ENCODE measurements at places on chromosomes 11 and 22.
A peak's percentile ranks its signal among the peaks of the same experiment; 100 is the strongest.

- DNase-seq, result no peak
Observed at GRCh38 chr22:32603651-32604540, 129.3 kb downstream of the FBXO7 start.

DNA sequence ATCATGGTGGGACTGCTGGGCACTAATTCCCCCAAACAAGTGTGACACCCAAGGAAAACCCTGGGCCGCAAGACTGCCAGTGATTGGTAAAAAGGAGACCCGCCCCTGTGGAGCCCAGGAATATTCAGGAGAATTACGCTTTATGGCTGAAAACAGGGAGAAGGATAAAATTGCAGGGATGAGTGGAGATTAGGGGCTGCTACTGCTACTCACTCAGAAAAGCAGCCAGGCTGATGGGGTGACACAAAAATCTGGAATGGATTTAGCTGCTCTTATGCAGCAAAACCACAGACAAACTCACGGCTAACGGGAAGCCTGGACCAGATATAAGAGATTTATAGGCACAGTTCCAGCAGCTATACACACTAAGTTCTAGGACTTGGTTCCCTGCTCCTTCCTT is 4.4 kb upstream of the FBXO3 start:
- no peak for DNase-seq

DNA sequence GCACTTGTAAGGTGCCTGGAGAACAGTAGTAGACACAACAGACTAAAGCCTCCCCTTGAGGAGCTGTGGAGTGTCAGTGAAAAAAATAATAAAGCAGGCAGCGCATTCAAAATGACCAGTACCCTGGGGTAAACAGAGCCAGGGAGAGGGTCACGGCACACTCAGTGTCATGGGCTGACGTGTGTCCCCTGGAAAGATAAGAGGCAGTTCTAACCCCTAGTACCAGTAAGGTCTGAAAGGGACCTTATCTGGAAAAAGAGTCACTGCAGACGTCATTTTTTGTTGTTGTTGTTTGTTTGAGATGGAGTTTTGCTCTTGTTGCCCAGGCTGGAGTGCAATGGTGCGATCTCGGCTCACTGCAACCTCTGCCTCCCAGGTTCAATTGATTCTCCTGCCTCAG is 32.0 kb downstream of the DUSP8 start:
- no peak for DNase-seq

DNA sequence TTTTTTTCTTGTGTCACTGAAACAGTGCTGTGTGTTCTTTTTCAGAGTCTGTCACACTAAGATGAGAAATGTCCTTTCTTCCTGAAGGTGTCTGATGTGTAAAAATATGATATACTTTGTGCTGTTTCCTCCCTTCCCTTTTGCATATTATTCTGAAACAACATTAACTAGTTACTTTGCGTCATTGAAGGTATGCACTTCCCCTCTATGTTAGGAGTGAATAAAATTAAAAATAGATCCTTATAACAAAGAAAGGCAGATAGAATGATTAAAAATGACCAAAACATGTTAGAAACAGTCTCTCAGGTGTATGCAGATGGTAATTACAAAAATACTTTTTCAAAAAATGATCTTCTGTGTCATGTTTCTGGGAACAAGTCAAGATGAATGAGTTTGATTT is 1.6 kb upstream of the RAB30 start:
- no peak for DNase-seq

- DNase-seq, result peak; percentile 94
Observed at GRCh38 chr22:46087816-46088277, 62.5 kb upstream of the PPARA start.

DNA sequence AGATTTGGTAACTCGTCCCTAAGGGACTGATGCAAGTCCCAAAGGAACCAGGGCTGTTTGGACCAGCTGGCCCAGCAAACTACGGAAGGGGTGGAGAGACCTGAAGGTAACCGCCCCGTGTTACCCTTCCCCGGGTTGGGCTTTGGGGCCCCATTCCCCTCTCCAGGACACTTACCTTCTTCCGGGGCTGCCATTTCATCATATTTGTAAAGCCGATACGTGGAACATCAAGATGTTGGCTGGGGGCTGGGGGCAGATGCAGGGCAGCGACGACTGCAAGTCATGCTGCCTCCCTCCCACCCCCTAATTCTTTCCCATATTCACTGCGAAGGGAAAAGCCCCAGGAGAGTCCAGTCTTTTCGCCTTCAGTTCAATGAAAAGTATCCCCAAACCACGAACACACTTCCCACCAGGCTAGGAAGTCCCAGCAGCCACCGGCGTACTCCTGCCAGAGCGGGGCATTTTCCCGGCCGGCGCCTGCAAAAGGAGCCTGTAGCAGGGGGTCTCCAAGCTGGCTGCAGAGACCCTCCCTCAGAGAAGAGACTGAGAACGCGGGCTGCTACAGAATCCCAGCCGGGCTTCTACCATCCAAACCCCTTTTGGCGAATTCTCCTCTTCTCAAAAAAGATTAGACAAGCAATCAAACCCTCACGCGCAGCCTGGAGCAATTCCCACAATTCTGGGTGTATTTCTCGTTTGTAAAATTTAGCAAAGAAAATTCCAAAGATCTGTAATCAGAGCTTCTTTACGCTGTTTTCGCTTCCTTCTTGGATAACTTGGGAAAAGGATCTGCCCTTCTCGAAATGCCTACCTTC is 236.7 kb downstream of the TTC28 start:
- DNase-seq, result no peak

GRCh38 chr11:60700689-60701468 is 1.5 kb downstream of the MS4A8 start:
- DNase-seq, result no peak

DNA sequence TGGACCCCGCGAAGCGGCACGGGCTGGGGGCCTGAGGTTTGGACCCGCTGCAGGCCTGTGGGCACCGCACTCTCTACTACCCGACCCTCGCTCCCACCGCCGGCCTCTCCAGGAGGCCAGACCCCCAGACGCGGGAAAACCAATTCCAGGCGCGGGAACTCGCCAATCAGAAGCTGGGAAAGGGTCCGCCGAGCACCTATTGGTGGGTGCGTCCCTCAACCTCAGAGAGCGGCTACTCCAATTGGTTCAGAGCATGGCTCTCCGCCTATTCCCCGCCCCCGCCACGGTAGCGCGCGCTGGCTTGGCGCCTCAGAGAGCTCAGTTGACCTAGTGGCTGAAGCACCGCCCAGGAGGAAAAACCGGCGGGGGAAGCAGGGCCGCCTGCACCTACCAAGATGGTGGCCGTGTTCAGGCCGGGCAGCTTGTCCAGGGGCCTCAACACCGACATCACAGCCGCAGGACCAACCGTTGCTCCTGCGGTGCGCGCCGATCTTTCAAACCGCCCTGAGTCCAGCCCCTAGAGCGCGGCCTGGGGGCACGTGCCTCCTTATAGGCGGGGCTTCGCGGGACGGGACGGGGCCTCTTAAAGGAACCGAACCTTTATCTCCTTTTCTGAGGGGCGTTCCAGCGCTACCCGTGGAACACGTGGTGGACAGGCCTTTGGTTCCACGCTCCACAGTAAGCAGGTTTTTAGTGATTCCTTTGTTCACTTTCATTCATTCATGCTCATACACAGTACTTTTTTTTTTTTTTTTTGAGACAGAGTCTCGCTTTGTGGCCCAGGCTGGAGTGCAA is at the start of gene CENPM:
Gene CENPM (minus strand): TSS at position 524 of the 795 bp plus-strand sequence. CDS start 76 bp downstream, at position 448.
- no peak for DNase-seq

DNA sequence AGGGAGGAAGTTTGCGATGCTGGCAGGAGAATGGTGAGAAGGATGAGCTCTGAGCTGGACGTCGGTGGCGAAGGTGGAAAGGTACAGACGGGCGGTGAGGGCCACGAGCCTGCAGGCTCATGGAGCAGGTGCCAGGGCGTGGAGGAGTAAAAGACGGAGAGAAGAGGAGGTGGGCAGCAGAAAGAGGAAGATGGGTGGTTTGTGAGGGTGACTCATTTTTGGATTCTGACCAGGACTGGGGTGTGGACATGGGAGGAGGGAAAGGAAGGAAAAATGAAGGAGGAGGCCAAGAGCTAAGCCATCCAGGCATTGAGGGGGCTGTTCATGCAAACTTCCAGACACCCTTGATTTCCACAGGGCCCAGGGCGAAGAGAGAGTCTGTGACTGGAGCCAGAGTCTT is 3.5 kb downstream of the ZDHHC24 start:
- no peak for DNase-seq

DNA sequence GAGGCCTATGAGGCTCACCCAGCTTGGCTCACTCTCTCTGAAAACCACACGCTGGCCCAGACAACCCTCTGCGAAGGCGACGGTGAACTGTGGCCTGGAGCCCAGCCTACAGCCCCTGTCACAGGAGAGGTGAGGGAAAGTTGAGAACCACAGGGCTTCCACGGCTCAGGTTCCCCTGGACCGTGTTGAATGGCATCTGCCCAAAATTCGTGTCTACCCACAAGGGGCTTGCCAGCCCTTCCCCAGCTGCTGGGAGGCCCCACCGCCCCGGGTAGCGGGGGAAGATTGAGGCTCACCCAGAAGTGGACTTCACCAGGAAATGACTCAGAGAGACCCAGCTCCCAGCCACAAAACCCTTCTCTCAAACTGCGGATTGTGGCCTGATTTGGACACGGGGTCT is 197.1 kb downstream of the CTTN start:
- no peak for DNase-seq

DNA sequence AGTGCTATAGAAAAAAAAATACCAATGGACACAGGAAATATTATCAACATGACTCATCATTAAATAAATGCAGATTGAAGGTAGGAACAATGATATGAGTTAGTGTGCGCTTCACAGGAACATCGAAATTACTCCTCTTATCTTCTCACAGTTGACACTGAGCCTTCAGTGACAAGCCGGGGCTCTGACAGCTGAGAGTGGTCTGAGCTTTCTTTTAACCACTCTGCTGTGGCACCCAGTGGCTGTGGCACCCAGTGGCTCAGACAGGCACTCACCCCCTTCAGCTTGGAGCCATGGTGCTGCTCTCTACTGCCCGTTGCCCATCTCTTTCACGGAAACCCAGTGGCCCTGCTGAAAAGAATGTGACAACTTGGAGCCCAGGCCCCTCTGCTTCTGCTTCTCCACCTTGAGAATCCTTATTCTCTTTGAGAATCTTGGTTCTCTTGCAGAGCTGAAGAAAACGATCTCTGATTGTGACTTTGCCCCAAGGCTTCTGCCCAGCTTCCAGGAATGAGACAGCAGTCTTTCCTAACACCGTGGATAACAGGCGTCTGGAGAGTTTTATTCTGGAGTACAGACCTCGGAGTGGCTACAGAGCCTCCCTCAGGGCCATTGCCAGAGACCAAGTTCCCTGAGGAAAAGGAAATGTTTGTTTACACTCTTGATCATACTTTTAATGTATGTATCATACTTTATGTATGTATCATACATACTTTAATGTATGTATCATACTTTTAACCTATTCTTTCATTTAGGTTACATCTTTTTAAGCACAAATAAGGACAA is 37.1 kb upstream of the OR8B8 start:
- DNase-seq, result no peak

DNA sequence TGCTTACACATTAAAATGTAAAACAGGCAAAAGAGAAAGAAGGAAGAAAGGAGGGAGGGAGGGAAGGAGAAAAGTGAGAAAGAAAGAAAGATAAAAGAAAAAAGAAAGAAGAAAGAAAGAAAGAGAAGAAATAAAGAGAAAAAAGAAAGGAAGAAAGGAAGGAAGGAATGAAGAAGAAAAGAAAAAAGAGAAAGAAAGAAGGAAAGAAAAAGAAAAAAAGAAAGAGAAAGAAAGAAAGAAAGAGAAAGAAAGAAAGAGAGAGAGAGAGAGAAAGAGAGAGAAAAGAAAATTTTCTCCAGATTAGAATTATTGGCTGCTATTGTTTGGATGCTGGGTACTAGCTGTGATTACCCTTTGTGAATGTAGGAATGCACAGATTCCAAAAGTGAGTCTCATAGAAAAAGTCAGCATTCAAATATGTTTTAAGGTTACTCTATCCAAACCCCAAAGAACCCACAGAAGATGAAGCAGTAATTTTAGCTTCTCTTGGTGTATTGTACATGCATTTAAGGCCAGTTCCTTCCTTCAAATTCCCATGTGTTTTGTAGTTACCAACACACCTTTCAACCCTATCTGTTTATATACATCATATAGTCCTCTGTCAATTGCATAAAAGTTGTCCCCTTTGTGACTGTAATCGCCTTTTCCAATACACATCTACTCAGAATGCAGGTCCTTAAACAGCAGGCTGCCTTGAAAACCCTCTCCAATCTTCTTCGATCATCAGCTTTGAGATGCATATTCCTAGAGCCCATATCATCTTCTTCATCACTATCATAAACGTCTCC is 789 bp upstream of the FAM111A start:
- no peak for DNase-seq

GRCh38 chr11:15309296-15309695 is 194.6 kb downstream of the INSC start:
- DNase-seq, result no peak

DNA sequence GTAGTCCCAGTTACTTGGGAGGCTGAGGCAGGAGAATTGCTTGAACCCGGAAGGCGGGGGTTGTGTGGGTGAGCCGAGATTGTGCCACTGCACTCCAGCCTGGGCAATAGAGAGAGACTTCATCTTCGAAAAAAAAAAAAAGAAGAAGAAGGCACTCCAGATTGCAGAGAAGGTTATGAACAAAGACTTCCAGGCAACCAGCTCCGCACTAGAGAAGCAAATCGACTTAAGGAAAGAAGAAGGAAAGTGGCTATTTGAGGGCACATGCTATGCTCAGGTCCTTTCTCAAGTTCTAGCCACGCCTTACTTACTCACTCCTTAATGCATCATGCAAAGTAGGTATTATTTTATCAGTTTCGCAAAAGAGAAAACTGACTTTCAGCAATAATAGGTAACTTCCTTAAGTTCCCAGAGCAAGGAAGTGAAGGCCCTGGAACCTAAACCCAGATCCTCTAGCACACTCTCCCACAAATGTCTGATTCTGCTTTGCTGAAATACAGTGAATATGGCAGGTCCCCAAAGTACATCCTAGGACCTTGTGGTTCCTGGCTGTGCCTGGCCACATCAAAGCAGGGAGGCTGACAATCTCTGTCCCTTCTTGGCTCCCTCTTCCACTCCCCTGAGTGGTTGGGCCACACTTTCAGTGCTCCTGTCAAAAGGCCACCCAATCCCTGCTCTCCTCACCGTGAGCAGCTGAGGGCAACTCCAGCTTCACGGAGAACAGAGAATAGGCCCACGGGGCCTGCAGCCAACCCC is 14.2 kb downstream of the CD3E start:
- DNase-seq, result no peak

GRCh38 chr11:22976146-22976545 is 115.9 kb upstream of the CCDC179 start:
- DNase-seq, result no peak
